Type B pancreatic cell (in vitro differentiated cells): ENCODE measurements at places on chromosomes 5 and 9. TPM values are rescaled to one million over a fixed set of nuclear protein-coding genes. Genes with fewer than 3 reads are reported as not detected.

DNA sequence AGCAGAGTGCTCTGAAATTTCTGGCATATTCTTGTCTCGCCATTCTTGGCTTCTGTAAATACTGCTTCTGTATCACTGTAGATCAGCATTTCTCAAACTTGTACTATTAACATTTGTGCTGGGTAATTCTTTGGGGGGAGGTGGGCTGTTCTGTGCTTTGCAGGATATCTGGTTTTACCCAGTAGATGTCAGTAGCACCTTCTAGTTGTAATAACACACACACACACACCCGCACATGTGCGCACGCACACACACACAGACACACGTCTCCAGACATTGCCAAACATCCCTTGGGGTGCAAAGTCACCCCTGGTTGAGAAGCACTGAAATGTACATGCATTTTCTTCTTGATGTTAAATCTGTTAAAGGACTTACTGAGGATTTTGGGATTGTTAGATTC lies 304.1 kb downstream of the MAT2B start:
- H3K36me3 ChIP-seq: no peaks in the 10 kb centered on the region
- H3K4me1 ChIP-seq: no peaks in the 10 kb centered on the region
- no peak overlapping the region for H3K27ac ChIP-seq

- no peak overlapping the region for H3K27ac ChIP-seq
- H3K4me1 ChIP-seq: peaks cover 9% of the 10 kb centered on the region
- H3K36me3 ChIP-seq: no peaks in the 10 kb centered on the region
- H3K27me3 ChIP-seq: peaks cover 3% of the 10 kb centered on the region
- no peak overlapping the region for H3K4me3 ChIP-seq
- no peak for DNase-seq
These were observed 63.9 kb upstream of the TGFBR1 start for GRCh38 chr9:99040911-99041582.

GRCh38 chr9:109355564-109356297 lies 34.9 kb upstream of the EPB41L4B start:
- H3K4me3 ChIP-seq: no peak overlapping the region
- H3K4me1 ChIP-seq: no peaks in the 10 kb centered on the region
- H3K36me3 ChIP-seq: no peaks in the 10 kb centered on the region
- DNase-seq: no peak
- H3K27me3 ChIP-seq: peaks cover 3% of the 10 kb centered on the region

GRCh38 chr9:123697686-123698085 lies 232.2 kb downstream of the DENND1A start:
- peaks cover 15% of the 10 kb centered on the region for H3K36me3 ChIP-seq
- H3K27me3 ChIP-seq: peaks cover 29% of the 10 kb centered on the region
- H3K4me3 ChIP-seq: no peak overlapping the region
- no peak overlapping the region for H3K27ac ChIP-seq
- no peaks in the 10 kb centered on the region for H3K4me1 ChIP-seq

Gene OTP
- 0.17 and 0.31 TPM in 2 replicates for total RNA-seq

Gene AJM1
- total RNA-seq: 3.2 and 3.6 TPM in 2 replicates
